ENCODE measurements at places on chromosomes 5 and 9.
A peak's percentile ranks its signal among the peaks of the same experiment; 100 is the strongest.

- no peak for DNase-seq
These were observed 27.6 kb upstream of the TCF7 start for GRCh38 chr5:134086943-134087305.

GRCh38 chr5:20605732-20606525 lies 617.9 kb upstream of the CDH18 start:
- DNase-seq = no peak

- DNase-seq = no peak
These were observed 22.3 kb upstream of the SNAPC3 start for GRCh38 chr9:15400281-15400941.

DNA sequence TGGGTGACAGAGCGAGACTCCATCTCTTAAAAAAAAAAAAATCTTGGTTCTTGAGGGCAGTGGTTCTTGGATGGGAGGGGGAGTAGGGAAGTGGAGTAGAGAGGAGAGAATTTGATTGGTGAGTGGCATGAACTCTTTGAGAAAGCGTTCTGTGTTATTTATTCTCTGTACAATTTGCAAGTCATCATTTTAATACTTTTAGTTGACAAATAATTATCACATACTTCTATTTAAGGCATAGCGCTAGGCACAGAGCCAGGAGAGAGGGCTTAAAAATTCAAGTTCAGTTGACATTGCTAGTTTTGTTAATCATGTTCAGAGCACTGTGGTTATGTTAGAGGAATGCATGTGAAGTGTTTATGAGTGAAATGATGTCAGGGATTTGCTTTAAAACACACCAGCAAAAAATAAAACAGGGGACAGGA lies 24.6 kb downstream of the HSDL2 start:
- DNase-seq = no peak

DNA sequence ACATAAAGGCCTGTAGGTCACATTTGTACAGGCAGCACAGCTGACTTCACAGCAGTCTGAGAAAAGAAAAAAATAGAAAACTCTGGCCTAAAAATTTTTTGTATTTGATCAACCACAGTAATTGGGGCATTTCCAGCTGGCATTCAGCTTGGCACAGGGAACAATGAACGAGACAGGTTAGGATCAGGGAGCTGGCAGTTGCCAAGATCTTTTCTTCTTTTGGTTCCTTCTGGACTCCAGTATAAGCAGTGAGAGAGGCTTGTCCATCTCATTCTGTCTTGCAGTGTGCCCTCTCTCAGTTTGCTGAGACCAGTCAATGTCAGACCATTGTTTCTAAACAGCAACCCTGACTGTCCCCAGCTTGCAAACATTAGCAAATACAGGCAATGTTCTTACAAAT lies 601.1 kb downstream of the TLR4 start:
- no peak for DNase-seq

DNA sequence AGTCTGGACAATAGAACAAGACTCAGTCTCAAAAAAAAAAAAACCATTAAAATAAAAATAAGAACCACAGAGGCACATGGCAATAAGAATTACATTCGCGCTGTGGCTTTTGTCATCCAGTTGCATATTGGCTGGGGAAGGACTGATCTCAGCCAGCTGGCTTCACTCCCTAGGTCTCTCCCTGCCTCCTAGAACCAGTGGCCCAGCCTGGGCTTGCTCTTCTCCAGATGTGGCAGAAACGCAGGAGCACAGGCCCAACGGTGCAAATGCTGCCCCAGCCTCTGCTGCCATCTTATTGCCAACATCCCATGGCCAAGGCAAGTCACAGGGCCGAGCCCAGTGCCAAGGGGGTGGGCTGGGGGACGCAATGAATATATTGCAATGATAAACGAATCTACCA lies 37.0 kb downstream of the NKX2-5 start:
- no peak for DNase-seq

DNA sequence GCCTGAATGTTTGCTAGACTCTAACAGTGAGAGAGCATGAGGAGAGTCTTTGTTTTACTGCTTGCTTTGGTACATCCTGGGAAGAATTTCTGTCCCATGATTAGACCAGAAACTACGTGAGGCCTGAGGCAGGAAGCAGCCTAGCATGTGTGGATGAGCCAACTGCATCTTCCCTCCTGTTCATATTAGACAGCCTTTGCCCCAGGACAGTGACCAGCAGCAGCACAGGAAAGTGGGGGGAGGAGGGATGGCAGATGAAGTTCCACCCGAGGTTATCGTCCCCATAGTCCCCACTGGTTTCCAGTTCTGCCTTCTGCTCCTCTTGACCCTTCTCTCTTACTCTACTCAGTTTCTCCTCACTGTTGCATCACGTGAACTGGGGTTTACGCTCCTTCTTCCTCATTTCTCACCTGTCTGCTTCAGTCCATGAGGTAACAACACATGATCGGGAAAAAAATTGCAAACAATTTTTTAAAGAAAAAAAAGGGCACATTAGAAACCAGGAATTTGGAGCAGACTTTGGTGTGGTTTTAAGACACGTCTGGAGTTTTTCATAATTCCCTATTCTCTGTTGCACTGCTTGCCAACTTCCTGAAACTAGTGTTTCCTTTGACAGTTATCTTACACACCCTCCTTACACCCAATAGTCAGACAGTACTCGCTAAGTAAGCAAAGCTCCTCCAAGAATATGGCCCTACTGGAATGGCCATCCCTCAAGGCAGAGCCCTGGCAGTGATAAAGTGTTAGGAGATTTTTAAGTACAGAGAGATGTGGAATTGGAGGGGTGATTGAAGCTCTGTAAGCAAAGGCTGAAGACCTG lies 84.1 kb downstream of the SNX18 start:
- no peak for DNase-seq

- no peak for DNase-seq
These were observed 269.1 kb upstream of the CD180 start for GRCh38 chr5:67465537-67466207.

GRCh38 chr9:22203371-22204138 lies 194.4 kb upstream of the CDKN2B start:
- DNase-seq = no peak

DNA sequence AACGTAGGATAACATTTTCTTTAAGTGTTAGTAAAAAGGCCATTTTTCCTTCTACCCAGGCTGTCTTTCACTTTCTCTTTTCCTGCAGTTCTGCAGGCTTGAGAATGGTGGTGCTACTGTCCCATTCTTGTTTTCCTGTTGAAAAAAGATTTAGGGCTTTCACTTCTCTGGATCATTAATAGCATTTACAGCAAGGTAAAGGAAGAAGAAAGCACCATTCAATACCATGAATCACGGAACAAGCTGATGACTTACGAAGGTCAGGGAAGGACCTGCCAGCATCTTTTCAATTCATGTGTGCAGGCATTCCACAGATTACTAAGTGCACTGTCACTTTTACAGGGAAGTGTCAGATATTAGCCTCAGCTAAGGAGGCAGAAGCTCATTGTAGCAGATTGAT lies 292.8 kb downstream of the YTHDC2 start:
- DNase-seq = no peak

GRCh38 chr5:28296254-28297013 lies 1258.0 kb upstream of the CDH9 start:
- DNase-seq = no peak

DNA sequence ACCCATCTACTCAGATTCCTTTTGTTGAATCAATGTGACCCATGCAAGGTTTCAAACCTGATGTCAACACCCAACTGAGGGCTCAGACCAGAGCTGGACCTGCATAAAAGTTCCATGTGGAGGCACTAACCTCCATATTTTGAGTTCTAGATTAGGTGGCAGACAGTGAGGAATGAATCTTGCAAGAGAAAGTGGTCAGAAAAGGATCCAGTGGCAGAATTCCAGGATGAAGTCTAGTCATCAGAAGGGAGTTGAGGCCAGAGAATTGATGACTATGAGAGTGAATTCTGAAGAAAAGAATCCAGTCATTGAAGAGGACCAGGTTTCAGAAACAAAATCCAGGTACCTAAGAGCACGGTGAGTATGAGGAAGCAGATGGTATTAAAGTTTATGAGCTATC lies 205.1 kb upstream of the RGMB start:
- DNase-seq = no peak

DNA sequence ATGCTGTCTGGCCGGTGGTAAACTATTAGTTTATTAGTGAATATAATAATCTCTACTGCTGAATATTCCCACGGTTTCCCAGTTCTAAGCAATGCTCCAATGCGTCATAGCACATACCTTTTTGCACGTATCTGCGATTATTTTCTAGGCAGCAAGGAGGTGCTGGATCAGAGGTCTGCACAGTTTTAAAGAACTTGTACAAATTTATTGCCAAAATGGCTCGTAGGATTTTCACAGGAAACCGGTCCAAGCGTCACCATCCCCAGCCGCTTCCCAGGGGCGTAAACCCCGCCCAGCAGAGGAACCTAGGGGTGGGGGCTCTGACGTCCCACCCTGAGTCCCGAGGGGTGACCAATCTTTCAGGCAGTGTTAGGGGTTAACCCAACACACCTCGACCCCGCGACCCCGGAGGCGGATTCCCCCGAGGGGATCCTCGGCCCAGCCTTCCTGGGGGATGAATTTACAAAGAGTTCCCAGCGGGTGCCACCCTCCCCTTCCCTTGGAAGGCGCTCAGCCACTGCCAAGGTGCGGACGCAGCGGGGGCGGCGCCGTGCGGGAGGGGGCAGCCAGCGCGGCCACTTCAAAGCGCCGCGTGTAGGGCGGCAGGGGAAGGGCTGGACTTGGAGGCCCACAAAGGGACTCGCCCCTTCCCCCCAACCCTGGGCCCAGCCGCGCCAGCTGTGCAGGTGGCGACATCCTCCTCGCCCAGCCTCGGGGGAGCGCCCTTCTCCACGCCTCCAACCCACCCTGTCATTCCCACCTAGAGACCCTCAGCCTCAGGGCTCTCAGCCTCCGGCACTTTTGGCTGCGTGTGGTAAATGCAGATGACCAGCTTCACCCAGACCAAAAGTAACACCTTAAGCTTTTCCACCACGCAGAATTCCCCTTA lies 43.5 kb upstream of the TCF7 start:
- no peak for DNase-seq

DNA sequence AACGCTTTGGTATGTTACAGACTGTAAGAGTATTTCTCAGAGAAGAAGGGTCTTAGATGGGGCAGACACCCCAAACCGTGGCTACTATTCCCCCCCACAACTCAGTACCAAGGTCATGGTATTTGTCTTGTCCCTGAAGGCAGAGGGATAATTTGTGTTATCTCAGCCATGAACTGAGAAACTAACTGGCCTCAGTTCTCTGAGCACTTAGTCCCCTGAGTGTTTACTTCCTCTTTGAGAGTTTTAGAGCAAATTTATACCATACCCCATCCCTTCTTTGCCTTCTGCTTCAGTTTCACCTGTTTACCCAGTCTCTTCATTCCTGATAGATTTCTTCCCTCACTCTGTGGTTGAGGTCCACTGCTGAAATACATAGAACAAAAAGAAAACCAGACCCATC lies 183.9 kb downstream of the LRRC70 start:
- no peak for DNase-seq

DNA sequence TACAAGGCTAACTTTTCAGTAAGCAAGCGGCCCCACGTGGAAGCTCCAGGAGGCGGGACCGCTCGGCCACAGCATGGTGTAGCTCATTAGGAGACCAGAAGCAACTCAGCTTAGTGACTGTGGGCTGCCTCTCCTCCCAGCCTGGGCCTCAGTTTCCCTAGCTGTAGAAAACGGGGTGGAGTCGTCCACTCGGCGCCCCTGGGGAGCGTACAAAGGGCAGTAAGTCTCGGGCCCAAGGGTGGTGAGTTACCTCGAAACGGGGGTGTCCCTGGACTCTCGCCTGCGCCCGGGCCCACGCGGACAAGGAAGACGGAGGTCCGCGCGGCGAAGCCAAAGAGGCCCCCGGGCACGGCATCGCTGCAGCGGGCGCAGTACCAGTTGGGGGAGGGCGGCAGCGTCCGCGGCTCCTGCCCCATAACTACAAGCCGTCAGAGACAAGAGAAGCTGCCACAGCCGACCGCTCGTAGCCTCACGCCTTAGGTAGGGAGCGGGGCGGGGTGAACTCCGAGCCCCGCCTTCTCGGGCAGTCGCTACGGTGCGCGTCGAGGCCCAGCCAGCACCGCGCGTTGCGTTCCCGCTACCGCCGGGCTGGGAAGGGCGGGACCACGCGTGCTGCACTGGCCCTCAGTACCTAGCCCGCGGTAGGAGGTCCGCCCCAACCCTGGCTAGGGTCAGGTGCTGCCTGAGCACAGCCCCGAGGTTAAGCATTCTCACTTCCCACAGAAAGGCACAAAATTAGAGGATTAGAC lies at the start of gene GEMIN5:
GEMIN5 (minus strand) TSS at position 494 of the 749 bp plus-strand sequence; CDS start at position 416, 78 bp downstream.
- DNase-seq = peak; percentile 87

- no peak for DNase-seq
These were observed 40.9 kb upstream of the GLDC start for GRCh38 chr9:6686396-6686795.

DNA sequence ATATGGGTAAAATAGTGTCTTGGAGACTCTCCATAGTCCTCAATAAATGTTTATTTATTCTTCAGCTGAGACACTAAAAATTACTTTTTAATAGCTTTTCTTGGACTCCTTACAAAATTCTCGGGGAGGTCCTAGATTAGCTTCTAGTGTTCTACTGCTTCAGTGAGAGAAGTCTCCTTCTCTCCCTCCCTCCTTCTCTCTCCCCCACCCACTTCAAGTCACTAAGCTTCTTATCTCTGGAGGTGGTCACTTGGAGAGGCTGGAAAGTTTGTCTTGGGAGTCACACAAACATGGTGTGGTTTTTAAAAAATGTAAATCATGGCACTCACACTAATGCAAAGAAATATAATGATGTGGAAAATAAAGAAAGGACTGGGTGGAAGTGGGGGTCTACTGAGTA lies 64.1 kb downstream of the SEMA6A start:
- DNase-seq = no peak

- no peak for DNase-seq
These were observed 9.8 kb upstream of the PRRX2 start for GRCh38 chr9:129655696-129656095.

GRCh38 chr5:141849415-141850243 lies 28.6 kb downstream of the PCDH1 start:
- DNase-seq = peak; percentile 92

GRCh38 chr5:132664696-132665209 lies 6.8 kb downstream of the IL13 start:
- DNase-seq = peak; percentile 60

GRCh38 chr5:76691467-76692273 lies 24.3 kb upstream of the F2R start:
- DNase-seq = no peak

GRCh38 chr5:178440181-178440580 lies 150.0 kb downstream of the COL23A1 start:
- DNase-seq = peak; percentile 22

DNA sequence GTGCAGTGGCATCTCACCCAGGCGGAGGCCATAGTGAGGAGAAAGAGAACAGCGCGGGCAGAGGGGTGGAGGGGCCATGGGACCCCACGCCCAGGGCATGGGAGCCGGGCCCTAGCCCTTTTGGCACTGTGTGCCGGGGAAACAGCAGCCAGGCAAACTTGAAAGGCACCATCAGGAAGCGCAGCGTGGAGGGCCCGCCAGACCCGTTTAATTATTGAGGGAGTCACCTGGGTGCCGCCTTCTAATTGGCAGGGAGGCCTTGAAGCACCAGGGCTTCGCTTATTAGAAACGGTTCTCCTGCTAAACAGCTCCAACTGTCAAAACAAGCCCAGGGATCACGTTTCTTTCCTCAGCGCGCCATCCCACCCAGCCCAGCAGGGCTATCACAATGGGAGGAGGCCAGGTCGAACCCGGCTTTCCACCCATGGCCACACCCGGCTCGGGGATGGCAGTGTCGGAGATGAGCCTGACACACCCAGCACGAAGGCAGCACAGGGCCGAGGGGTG lies 104.6 kb upstream of the SARDH start:
- no peak for DNase-seq

Data from coronary artery (tissue), 2 donors.